ENCODE measurements at places on chromosomes 6 and 20.
A peak's percentile ranks its signal among the peaks of the same experiment; 100 is the strongest.

- no peak for DNase-seq
These were observed at the start of gene NINL for GRCh38 chr20:25584905-25585704. TSS of gene NINL (minus strand) at chr20:25585531. CDS start at chr20:25526587, 58,944 bp downstream.

DNA sequence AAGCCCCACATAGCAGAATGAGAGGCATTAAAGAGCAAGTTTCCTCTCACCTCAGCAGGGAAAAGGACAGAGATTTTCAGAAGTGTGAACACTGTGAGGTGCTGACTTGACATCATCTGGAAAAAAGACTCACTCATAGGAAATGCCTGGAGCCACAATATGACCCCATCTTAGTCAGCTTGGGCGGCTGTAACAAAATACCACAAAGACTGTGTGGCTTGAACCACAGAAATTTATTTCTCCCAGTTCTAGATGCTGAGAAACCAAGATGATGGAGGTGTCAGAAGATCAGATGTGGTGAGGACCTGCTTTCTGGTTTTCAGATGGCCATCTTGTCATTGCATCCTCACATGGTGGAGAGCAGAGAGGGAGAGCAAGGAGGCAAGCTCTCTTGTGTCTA lies 253.1 kb downstream of the ADGB start:
- no peak for DNase-seq

- peak; percentile 5 for DNase-seq
These were observed 99.4 kb downstream of the BFSP1 start for GRCh38 chr20:17431621-17432364.

DNA sequence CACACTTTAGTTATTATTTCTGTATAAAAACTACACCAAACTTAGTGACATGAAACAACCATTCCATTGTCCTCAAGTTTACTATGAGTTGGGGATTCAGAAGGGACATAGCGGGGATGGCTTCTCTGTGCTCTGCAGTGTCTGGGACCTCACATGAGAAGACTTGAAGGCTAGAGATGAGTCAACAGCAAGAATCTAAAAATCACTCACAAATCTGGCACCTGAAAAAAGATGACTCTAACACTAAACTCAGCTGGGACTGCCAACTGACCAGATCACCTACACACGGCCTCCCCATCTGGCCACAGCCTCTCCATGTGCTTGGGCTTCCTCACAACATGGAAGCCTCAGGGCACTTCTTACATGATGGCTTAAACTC lies 63.0 kb upstream of the EYA2 start:
- DNase-seq, result no peak

DNA sequence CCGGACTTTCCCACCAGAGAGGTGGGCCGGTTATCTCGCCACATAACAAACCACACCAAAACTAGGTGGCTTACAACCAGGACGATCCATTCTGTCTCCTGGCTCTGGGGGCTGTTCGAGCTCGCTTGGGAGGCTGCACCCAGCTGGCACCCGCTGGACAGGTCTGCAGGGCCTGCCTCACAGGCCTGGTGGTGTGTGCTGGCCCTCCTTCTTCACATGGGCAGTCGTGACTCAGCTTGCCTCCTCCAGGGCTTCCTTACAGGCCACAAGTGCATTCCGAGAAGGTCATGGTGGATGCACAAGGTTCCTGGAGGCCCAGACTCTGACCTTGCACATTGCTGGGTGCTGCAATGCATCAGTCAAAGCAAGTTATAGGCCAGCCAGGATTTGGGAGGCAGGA lies 34.2 kb downstream of the FOXF2 start:
- DNase-seq, result no peak

DNA sequence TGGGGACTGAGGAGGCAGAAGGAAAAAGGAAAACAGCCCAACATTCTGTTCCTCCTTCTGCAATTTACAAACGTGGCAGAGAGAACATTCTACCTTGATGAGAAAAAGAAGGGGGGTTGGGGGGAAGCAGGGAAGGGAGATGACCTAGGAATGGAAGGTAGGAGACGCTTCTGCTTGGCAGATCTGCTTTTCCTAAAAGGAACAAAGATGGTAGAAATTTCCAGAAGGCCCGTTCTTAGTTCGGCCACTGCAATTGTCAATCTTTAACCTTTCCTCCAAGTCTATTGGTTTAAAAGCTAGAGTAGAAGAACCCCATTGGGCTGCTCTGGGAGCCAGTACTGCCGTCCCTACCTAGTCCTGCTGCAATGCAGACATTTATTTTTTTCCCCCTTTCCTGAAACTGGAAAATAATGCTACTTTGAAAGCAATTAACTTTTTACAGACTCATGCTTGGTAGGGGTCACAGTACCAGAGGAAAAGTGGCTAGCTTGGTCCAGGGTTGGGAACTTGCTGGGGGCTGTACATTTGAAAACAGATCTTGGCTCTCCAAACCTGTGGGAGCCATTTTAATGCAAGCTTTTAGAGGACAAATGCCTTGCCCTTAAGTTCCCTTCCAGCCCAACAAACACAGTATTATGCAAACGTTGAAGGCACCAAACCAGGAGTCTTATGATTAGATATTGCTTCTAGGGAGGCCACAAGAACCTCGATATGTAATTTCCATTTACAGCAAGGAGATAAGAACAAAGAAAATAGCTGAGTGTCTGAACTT lies 2.6 kb downstream of the ZMYND8 start:
- DNase-seq, result peak; percentile 32

- no peak for DNase-seq
These were observed 372.7 kb upstream of the RGS17 start for GRCh38 chr6:153503810-153504209.

GRCh38 chr6:144248003-144248402 lies 37.1 kb upstream of the UTRN start:
- DNase-seq, result no peak

GRCh38 chr6:159071843-159072769 lies 27.3 kb upstream of the TAGAP start:
- no peak for DNase-seq

DNA sequence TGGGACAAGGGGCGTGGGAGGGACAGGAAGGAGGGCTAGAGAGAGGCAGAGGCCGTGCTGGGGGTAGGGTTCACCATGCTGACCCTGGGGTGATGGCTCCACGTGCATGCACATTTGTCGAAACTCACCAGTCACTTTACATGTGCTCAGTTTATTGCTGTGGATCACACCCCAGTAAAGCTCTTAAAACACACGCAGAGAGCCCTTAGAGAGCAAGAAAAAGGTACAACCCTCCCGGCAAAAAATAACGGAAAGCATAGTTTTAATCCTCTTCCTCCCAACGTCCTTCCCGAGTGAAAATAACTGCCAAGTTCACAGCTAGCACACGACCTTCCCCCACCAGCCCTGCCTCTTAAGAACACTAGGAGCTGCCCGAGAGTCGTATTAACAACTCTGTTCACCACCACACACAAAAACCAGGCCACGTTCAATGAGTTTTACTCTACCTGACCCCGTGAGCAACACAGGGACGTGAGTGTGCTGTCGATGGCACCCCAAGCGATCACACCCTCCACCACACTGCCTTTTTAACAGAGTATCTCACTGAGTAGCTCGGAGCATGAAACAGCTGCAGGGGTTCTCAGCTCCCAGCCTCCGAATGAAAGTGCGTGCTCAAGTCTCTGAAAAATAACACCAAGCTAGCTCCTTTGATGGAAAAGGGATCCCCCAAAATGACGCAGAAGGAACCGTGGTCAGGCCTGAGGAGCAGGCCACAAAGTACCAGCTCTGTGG lies 39.7 kb downstream of the TAF4 start:
- DNase-seq, result peak; percentile 18

- DNase-seq, result no peak
These were observed 100.5 kb downstream of the TFAP2A start for GRCh38 chr6:10314163-10314955.

- no peak for DNase-seq
These were observed 9.2 kb upstream of the PI16 start for GRCh38 chr6:36945301-36945700.

DNA sequence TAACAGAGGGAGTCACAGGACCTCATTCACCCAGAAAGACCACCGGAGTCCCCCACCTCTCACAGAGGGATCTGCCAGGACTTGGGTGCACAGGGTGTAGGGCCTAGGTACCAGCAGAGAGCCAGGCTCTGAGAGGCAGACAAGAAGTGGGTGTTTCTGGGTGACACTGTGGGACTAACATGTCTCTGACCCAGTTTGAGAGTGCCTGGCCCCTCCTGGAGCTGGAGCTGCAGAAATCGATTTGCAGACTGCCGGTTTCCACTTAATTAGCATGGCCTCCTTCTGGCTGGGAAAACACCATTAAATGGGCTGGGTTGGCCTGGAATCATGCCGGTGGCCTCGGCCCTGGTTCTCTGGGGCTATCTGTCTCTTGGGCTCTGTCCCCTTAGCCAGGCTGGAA lies 59.2 kb downstream of the PPP1R16B start:
- DNase-seq, result no peak

DNA sequence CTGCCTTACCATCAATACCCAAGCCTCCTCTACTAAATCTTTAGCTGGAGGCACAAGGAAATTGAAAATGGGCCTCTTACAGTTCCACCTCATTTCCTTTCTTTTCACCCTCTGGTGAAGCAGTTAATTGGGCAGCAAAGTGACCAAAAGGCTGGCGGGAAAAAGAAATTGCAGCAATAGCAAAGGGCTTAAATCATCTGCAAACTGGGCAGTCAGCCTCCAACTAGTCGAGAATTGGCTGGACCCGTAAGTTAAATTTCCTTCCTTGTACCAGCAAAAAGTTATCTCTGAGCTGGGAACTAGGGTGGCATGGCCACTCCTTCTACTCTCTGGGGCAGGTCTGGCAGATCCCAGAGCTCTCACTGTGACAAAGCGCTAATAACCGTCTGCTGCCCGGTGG lies 33.5 kb downstream of the GHRH start:
- no peak for DNase-seq

GRCh38 chr20:6942266-6942665 lies 174.8 kb downstream of the BMP2 start:
- DNase-seq, result no peak

GRCh38 chr6:34855463-34855862 lies 32.4 kb downstream of the TAF11 start:
- DNase-seq, result no peak

GRCh38 chr20:54573838-54574237 lies 98.4 kb downstream of the DOK5 start:
- no peak for DNase-seq

DNA sequence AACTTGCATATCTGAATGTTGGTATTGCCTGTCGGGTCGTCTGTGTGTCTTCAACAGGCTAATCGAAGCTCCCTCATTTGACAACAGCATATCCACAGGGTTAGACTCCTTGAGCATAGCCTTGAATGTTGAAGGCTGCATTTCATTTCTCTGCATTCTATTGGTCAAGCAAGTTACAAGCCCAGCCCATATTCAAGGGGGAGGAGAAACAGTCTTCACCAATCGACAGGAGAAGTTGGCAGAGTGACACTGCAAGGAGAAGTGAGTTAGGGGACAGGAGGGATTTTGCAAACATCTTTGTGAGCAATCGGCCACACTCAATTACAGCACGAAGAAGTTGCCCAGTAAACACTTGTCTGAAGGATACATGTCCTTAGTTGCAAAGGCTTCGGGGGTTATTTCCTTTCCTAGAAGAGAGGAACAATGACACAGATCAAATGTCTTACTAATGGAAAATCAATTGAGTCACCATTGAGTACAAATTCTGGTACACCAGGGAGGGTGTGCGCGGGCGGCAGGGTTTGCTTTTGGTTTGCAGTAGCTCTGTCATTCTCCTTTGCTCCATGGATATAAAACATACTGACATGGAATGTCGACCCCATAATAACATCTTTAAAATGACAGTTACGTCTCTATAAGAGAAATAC lies 60.6 kb upstream of the NT5E start:
- no peak for DNase-seq

- no peak for DNase-seq
These were observed 24.5 kb upstream of the SMIM29 start for GRCh38 chr6:34273242-34273805.

DNA sequence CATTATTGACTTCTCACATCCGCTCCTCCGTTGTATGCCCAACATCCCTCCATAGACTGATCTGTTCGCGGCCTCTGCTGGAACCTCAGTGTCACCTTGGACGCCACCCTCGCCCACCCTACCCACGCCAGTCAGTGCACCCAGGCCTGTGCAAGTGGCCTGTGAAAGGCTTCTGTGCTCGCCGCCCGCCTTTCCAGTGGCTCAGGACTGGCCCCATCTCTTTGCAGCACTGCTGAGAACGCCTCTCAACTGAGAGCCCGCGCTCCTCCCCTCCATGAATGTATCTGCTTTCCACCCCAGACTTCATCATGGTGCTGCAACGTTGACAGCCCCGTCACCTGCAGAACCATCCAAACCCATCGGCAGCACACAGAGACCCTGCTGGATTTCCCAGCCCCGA lies 227.3 kb upstream of the QKI start:
- no peak for DNase-seq

GRCh38 chr6:108560463-108561308 lies at the start of gene FOXO3:
TSS of gene FOXO3 (plus strand) at chr6:108560917. CDS start at chr6:108561209, 292 bp downstream.
- peak; percentile 27 for DNase-seq

- no peak for DNase-seq
These were observed 463.6 kb downstream of the HACE1 start for GRCh38 chr6:104396077-104396476.

GRCh38 chr20:48064929-48065328 lies 279.6 kb upstream of the SULF2 start:
- no peak for DNase-seq

DNA sequence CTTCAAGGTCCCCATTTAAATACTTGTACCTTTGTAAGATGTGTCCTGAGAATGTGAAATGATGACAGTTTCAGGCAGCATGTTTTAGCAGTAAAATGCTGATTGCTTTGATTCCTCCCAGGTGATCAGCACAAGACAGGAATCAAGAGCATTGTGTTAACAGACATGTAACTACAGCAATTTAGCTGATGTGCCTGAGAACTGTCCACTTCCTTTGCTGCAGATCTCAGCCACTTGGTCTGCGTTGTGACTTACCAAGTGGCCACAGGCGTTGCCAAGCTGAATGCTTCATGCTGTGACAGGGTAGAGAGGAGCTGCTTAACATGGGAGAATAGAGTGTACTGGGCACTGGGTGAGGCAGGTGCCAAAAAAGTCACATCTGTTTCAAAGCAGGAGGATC lies 767.0 kb upstream of the POU3F2 start:
- DNase-seq, result no peak

DNA sequence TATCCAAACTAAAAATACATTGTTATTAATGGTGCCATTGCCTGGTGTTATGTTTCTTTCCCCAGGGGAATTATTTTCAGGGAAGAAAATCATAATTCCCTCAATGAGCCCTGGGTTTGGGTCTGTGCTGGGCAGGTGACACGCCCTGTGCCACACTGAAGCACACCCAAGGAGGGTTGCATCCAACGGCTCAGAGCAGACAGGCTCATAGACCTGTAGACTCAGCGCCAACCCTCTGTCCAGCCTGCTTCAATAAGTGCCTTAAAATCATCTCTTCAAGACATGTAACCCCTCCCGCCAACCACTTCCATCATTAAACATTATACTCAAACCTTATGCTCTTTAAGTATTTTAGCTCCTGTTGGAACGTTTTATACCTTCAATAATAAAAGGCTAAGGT lies 225.3 kb upstream of the CDH4 start:
- no peak for DNase-seq
